ENCODE measurements at places on chromosomes 1 and 21. TPM values are rescaled to one million over a fixed set of nuclear protein-coding genes. Genes with fewer than 3 reads are reported as not detected.

Gene NMNAT2
- total RNA-seq, result 3.3 TPM

Gene PKN2
- total RNA-seq, result 67.8 TPM

Gene LRRC53
- total RNA-seq, result not detected

Gene TMEM82
- total RNA-seq, result 1.4 TPM

Gene SLC26A9
- total RNA-seq, result 2.9 TPM

Gene GBP4
- total RNA-seq, result not detected

Gene LORICRIN
- total RNA-seq, result not detected

Gene GSTM3
- total RNA-seq, result 83.1 TPM

Gene INSRR
- not detected for total RNA-seq

Gene NECTIN4
- total RNA-seq, result 1.9 TPM

Gene GUCA2B
- 1.3 TPM for total RNA-seq

Gene CHI3L2
- not detected for total RNA-seq

Gene KAZN
- 12.9 TPM for total RNA-seq

Gene NBL1
- total RNA-seq, result 10.5 TPM

Gene USH2A
- 0.55 TPM for total RNA-seq

All from progenitor cell of endocrine pancreas (in vitro differentiated cells).